Sigmoid colon (tissue), 7 donors: ENCODE measurements at places on chromosomes 5 and 9. TPM values are rescaled to one million over a fixed set of nuclear protein-coding genes. Genes with fewer than 3 reads are reported as not detected.

IL9 gene
- not detected for polyA plus RNA-seq

KCTD16 gene
- polyA plus RNA-seq = not detected

CETN3 gene
- 16.6 TPM for polyA plus RNA-seq

ZNF462 gene
- polyA plus RNA-seq = 0.60 TPM

ORM1 gene
- polyA plus RNA-seq = 1.8 TPM

MED7 gene
- 14.9 TPM for polyA plus RNA-seq

SOX30 gene
- polyA plus RNA-seq = 0.12 TPM

FGF1 gene
- 1.1 TPM for polyA plus RNA-seq

SVEP1 gene
- 0.23 TPM for polyA plus RNA-seq

ARAP3 gene
- 2.4 TPM for polyA plus RNA-seq

ARHGEF39 gene
- 1.6 TPM for polyA plus RNA-seq

OR1Q1 gene
- polyA plus RNA-seq = not detected

PCDHGA2 gene
- not detected for polyA plus RNA-seq

SPINK4 gene
- polyA plus RNA-seq = 1,105 TPM

CYSRT1 gene
- 1.2 TPM for polyA plus RNA-seq

PCDHA13 gene
- polyA plus RNA-seq = 0.10 TPM

ABCA1 gene
- polyA plus RNA-seq = 4.9 TPM
